ENCODE measurements at places on chromosomes 5 and 9.
A peak's percentile ranks its signal among the peaks of the same experiment; 100 is the strongest.

- DNase-seq = no peak
Observed at GRCh38 chr5:128974567-128974966, 9.3 kb downstream of the SLC27A6 start.

- no peak for DNase-seq
Observed at GRCh38 chr5:61647672-61648071, 315.6 kb downstream of the ZSWIM6 start.

DNA sequence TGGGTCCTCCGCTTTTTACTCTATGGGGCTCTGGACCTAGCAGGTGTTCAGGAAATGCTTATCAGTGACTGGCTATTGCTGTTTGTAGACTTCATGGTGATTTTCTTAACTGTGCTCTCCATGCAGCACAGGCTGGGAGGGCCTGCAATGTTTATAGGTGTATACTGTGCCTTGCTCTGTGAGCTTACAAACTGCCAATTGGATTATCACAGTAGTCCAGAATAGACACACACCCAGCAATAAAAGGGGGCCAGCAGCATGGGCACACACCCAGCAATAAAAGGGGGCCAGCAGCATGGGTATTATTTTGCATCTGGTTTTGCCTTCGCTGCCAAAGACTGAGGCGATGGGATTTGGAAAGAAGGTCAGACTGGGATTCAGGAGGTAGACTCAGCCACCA lies 100.0 kb downstream of the CRB2 start:
- DNase-seq = no peak

DNA sequence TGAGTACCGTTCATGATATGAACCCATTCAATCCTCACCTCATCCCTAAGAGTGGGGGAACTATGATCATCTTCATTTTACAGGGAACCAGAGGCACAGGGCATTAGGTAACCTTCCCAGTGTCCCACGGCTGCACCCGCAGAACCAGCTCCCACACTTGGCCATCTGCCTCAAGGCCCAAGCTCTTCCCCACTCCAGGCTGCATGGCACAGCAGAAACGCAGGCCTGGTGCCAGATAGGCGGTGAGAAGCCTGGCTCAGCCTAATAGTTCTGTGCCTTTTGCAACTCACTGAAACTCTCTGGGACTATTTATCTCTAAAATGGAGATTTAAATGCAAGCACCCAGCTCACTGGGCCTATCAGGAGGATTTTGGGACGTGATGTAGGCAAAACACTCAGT lies 90.8 kb upstream of the ZNF618 start:
- DNase-seq = no peak

- no peak for DNase-seq
Observed at GRCh38 chr5:35659556-35659955, 41.9 kb downstream of the SPEF2 start.

DNA sequence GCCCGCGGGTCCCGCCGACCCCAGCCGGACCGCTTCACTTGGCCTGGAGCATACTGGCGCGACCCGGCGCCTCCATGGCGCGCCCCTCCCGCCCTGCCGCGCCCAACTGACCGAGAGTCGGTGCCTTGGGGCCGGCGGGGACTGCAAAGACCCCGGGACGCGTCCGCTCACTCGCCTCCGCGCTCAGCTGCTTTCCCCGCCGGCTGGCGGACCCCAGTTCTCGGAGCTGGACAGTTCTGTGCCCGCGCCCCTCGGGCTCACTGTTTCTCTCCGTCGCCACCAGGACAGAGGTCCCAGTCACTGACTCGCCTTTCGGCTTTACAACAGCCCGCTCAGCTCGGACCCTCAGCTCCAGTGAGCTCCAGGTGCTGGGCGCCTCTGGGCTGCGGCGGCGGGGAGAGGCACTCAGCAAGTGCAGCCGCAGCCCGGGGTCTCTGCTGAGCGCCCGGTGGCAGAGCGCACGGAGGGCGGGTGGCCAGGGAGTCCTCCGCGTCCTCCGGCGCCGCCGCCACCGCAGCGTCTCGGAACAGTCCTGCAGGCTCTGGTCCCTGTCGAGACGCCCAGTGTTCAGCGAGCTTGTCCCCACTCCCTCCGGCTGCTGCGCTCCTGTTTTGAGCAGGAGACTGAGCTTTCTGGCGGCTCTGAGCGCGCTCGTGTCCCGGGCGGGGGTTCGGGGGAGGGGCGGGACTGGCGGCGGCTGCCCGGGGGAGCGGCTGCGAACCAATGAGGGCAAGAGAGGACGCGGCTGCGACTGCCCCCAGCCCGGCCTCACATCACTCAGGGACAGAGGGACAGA lies at the start of gene SMIM32:
Gene SMIM32, minus strand, starts transcription at position 637 of the 796 bp plus-strand sequence. CDS start 638 bp downstream, outside the sequence.
- DNase-seq = no peak

DNA sequence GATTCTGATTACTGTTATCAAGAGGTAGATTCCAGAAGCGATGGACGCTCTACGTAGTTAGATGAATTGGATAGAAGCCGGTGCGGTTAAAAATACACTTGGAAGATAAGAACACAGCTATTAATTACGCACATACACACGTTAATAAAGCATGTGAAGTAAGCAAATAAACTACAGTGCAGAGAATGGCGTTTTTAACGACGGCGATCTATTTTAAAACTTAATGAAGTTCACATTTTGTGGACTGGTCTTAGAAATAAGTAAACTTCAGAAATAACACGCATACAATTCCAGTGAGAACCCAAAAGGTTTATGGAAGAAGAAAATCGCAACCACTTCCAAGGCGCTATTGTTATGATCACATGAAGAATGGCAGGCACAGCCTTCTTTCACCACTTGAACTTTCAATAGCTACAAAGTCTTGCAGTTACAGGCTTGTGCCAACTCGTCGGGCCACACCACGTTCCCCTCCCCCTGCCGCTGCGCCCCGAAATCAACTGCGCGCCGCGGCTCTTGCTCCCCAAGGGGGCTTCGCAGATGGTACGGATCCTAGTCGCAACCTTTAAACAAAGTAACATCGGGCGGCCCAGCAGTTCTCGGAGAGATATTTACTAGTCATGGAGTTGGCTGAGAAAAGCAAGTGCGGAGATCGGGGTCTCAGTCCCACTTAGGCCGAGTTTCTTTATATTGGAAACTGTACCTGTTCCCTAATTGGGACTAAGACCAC lies 866 bp upstream of the SEMA6A start:
- no peak for DNase-seq

DNA sequence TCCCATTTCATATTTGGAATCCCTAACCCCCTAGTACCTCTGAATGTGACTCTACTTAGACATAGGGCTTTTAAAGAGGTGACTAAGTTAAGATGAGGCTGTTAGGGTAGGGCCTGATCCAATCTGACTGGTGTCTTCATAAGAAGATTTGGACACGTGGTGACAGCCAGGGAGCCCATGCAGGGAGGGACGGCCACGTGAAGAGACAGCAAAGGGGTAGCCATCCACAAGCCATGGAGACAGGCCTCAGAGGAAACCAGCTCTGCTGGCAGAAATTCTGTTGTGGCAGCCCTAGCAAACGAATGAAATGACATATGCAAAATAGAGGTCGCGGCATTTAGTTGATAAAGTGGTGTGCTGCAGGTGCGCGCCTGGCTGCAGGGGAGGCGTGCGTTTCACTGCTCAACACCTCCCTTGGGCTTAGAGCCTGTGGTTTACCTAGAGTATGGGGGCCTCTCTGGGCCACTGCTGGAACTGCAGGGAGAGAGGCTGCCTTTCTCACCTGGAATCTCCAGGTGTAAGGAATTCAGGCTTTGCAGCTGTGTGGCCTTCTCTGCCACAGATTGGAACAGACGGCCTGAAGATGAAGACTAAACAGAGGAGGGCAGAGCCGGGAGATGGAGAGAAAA lies 7.1 kb upstream of the AFAP1L1 start:
- DNase-seq = peak; percentile 45

DNA sequence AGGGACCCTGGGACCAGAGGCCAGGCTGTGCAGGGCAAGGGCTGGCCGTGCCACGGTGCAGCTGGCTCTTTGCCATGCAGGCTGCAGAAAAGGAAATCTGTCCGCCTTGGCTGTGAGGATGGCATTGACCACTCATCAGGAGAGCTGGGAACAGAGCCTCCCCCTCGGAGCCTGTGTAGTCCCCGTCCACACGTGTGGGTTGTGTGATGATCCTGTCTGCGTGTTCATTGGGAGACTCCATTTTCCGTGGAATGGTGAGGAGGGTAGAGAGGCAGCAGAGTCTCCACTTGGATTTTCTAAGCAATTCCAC lies 47.7 kb downstream of the EHMT1 start:
- no peak for DNase-seq

Data from activated CD4-positive, CD25-positive, alpha-beta regulatory T cell treated with anti-CD3 and anti-CD28 coated beads, Interleukin-2, amount 50 U/mL, for 72 hours (primary cell).